ENCODE measurements at places on chromosomes 6 and 20.

DNA sequence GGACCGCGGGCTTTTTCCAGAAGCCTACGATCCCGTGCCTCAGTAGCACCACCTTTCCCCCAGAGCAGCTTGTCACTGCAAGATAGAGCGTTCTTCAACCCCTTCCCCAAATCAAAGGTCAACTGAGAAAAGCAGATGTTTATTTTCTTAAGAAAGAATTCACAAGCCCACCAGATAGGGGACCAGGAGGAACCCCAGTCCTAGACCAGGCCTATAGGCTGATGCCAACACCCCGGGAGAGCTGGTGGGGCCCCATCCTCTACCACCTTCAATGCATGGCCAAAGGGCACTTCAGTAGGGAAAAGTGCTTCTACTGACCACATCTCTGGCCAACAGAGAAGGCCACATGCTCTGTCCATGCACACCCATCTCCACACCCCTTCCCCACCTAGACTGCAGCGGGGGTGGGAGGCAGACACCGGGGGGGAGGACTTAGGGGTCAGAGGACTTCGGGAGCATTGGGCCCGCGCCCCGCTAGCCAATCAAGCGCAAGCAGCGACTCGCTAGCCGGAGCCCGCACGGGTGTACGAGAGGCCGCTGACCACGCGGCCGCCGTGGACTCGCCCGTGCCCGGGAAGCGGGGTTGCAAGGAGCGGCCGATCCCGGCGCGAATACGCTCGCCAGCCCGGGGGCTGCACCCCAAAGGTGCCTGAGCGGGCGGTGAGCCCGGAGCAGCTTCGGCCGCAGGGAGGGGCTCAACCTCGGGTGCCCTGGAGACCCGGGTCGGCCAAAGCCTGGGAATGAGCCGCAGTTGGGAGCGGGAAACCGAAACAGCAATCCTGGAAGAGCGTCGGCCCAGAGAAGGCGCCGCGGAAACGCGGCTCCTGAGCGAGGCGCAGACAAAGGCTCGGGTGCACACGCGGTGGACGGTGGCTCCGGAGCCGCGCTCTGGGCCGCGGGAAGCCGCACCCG is 2.8 kb downstream of the PDE10A start:
- DNase-seq = no peak

- DNase-seq = no peak
These were observed 148.8 kb downstream of the DTNBP1 start for GRCh38 chr6:15513801-15514711.

DNA sequence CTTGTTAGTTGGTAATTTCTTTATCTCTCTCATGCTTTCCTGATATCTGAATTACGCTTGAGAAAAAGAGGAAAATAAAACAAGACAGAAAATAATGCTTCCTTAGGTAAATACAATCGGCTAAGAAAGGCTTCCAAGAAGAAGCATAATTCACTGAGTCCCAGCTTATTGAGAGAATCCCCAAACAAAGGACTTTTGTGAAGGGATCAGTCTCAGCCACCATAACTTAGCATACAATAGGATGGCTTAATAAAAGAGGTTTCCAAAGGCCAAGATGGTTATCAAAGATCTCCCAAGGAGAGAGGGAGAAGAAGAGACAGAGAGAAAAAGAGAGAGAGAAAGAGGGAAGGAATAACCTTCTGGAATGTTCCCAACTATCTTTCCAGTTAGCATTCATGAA is 46.0 kb upstream of the SALL4 start:
- DNase-seq = no peak

GRCh38 chr20:9490631-9491030 is 23.8 kb upstream of the LAMP5 start:
- no peak for DNase-seq

DNA sequence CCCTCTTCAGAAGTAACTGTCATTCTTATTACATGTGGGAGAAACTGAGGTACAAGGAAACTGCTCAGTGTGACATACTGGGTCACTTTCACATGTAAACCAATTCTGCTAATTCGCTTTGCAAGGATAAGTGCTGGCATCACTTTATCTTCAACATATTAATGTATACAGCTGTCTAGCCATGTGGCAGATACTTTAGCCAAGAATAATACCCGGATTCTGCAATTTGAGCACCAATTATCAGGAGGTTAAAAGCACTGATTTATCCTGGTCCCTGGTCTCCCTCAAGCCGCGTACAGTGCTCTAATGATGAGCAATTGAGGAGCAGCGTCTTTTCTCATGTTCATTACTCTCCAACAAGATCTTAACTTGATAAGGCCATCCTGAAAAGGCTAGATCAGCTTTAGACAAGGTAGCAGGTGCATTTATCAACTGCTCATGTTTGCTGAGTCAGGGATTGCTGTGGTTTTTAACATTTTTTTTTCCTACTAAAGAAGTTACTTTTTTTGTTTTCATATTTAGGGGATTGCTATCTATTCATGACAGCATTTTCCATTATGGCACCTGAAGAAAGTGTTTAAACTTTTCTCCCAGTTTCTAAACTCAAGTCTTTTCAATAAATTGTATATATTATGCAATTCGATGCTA is 1066.3 kb upstream of the MAP3K7 start:
- DNase-seq = no peak

DNA sequence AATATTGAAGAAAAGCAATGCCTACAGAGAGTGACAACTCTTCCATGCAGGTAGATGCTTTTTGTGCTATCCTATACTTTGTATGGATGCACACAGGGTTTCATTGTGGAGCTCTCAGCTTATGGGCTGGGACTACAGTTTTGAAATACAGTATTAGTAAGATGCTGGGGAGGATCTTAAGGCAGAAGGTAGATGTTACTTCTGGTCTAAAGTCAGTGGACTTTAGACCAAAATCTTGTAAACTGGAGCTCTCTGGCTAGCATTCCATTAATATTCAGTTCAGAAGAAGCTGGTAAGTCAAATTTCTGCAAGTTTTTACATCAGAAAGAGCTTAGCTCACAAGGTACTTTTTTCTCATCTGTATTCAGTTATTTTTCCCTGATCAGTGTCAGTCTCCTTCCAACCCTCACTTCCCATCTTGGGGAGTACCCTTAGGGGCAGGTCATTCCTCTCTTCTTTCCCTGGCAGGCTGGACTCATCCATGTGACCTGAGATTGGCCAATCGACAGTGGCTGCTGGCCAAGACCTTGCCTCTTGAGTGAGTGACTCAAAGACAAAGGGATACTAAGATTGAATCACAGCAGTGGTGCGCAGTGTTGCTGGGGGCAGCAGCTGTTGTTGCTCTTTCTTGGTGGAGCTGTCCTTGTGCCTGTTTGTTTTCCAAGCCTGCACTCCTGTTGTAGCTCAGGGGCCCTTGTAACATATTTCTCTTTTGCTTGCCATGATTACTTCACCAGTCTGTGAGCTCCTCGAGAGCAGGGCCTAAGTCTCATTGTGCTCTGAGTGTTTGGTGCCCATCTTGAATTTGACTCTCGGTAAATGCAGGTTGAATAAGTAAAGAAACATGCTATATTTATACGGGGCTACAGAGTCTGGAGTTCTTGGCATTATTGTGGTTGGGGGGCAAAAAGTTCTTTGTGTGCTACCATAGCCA is 2.8 kb upstream of the PHF20 start:
- DNase-seq = peak; percentile 84

GRCh38 chr6:151627689-151628444 is 134.1 kb downstream of the CCDC170 start:
- no peak for DNase-seq

DNA sequence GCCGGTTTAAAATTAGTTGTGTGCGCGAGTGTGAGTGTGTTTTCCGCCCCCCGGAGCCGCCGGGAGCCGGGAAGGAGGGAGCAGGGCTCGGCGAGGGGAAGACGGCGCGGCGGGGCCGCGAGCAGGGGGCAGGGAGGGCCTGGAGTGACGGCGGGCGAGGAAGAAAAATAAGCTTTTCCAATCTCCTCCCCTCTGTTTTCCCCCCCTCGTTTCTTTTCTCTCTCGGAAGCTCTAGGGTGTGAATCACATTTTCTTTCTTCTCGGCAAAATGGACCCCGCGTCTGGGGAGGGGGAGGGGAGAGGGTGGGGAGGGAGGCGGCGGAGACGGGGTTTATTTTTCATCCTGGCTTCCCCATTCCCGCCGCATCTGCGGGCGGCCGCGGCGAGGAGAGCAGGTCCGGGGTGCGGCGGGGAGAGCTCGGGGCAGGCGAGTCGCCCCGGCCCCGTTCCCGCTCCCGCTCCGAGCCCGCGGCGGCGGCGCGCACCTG is 881 bp downstream of the BICRAL start:
- DNase-seq = no peak
